ENCODE measurements at places on chromosomes 6 and 20.

DNA sequence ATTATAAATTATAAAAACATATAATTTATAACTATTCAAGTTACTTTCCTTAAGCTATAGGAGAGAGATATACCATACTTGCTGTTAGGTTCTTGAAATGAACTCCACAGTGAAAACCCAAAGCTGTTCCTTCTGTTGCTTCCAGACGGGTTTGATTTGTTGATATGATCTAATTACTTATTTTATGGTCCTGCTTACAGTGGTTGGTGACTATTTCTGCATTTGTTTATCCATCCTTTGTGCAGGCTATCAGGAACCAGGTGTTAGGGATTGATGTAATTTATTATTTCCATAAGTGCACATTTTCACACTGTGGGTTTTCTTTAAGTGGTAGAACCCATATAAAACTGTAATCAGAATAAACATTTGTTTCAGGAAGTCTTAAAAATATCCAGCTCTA is 167.1 kb downstream of the KIF6 start:
- DNase-seq = no peak

GRCh38 chr6:170433163-170434116 is 119.7 kb downstream of the PSMB1 start:
- no peak for DNase-seq

- DNase-seq = no peak
Observed at GRCh38 chr6:105596284-105596755, 193.4 kb upstream of the PREP start.

- DNase-seq = no peak
Observed at GRCh38 chr6:16825784-16826183, 64.5 kb upstream of the ATXN1 start.

- DNase-seq = no peak
Observed at GRCh38 chr6:68635706-68636513, 828 bp downstream of the ADGRB3 start.

GRCh38 chr6:119250036-119250435 is 99.5 kb downstream of the MAN1A1 start:
- no peak for DNase-seq

DNA sequence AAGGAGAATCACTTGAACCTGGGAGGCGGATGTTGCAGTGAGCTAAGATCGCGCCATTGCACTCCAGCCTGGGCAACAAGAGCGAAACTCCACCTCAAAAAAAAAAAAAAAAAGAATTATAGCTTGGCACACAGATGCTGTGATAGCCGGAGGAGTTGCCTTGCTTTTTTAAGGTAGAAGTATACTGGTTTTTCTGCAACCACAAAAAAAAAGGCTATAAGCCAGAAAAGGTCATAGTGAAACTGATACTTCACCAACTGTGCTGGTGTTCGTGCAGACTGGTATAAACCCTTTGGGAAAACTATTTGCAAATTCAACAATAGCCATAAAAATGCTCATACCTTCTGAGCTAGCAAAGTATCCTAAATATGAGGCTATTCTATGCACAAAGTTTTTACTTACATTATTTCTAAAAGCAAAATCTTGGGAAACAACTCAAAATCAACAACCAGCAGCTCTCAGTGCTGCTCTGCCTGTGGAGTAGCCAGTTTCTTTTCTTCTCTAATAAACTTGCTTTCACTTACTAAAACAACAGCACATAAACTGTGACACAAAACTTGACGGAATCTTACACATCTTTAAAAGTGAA is 44.0 kb downstream of the B4GALT5 start:
- no peak for DNase-seq

- DNase-seq = no peak
Observed at GRCh38 chr6:14665827-14666724, 548.5 kb downstream of the CD83 start.

GRCh38 chr20:561437-562231 is 18.0 kb upstream of the CSNK2A1 start:
- DNase-seq = peak; percentile 63

GRCh38 chr6:31473780-31474761 is 23.9 kb upstream of the MICB start:
- no peak for DNase-seq

DNA sequence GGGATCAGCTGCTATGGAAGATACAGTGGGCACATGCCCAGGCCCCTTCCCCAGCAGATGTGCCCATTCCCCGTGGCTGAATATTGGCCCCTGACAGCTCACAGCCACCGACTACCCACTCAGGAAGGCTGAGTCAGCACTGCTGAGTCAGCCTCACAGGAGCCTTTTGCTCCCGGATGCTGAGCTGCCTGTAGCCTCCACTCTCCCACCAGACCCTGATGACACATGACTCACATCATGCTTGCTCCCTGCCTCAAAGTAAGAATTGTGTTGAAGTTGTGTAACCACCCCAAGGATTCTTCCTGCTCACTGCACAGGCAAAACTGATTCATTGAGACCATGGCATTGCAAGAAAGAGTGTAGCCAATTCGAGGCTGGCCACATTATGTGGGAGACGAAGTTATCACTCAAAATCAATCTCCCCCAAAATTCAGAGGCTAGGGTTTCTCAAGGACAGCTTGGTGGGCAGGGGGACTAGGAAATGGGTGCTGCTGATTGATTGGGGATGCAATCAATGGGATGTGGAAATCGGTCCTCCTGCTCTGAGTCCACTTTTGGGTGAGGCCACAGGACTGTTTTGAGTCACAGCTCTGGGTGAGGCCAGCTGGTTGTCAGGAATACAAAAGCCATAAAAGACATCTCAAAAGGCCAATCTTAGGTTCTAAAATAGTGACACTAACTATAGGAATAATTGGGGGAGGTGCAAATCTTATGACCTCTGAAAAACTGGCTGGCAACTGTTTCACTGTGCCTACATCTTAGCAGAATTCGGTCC is 556.6 kb upstream of the CDH4 start:
- DNase-seq = no peak

- no peak for DNase-seq
Observed at GRCh38 chr20:53826597-53827291, 233.1 kb upstream of the ZNF217 start.

- DNase-seq = no peak
Observed at GRCh38 chr6:146297815-146298214, 245.8 kb upstream of the RAB32 start.

- no peak for DNase-seq
Observed at GRCh38 chr20:53226826-53227225, 254.7 kb downstream of the TSHZ2 start.

DNA sequence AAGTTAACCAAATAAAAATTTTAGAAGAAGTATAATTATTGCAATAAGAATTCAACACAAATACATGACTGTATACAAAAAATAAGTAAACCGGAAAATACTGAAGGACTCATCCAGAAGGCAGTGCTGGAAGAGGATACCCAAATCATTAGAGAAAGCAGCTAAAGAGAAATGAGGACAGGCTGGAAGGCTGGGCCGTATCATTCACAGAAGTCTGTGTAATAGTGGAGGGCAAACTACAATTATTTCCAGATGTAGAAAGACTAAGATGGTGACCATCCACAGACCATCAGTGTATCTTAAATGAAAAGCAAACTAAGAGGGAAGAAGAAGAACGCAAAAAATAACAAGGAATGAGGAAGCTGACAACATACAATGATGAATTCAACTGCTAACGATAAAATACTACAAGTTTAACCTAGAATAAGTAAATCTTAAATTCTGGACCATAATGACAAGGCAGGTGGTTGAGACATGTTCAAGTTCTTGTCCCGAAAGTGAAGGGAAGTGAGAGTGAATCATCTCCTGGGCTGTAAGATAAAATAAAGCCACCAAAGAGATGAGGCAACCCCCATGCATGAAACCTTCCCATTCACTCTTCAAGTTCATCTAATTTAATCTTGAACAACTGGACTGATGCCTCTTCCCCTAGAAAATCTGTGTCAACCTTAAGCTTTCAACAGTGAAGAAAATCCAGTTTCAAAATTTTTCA is 71.5 kb downstream of the SLC23A2 start:
- DNase-seq = no peak

- DNase-seq = no peak
Observed at GRCh38 chr6:53441761-53442160, 93.0 kb upstream of the ELOVL5 start.

DNA sequence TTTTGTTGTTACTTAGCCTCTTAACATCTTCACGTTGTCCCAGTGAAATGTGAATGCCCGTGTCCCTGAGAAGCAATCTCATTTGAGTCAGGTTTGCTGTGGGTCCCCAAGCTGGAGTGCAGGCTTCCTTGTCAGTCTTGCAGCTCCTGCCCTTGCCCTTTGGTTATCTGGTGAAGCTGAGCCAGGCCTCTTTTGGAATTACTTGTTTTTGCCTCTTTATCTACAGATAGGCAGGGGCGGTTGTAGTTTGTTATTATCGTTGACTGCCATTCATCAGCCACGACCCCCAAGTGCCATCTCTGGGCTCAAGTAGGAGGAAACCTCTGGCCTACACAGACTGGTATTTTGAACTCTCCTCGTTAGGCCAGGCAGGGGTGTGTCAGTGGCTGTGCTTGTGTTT is 2.2 kb downstream of the TMEM14C start:
- no peak for DNase-seq

GRCh38 chr20:45338121-45339030 is 9.8 kb downstream of the SDC4 start:
- DNase-seq = no peak

DNA sequence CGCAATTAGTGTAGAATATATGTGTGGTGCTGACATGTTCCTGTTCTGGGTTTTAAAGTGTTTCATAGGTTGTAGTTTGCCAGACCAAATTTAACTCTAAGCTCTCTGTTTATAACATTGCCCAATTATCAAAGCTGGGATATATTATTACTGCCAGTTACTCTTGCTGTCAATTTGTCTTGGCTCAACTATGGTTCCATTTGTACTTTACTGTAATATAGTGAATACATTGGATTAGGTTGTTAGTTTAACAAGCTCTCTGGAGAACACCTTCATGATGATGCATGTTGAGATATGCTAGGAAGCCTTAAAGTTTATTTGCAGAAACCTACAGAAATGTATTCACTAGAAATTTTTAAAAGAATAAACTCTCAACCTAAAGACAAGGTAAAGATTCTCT is 259.6 kb downstream of the ZFAND3 start:
- DNase-seq = no peak

DNA sequence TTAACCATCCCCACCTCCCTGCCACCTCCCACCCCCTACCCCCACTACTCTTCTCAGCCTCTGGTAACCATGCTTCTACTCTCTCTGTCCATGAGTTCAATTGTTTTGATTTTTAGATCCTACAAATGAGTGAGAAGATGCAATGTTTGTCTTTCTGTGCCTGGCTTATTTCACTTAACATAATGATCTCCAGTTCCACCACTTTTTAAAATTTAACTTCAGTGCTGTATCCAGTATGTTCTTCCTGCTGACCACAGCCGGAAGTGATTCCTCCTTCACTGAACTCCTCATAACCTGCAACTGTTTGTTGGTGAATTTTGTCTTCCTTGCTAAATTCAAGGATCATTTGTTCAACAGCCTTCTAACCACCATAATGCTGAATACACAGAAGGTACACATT is 3.9 kb downstream of the MAP7 start:
- no peak for DNase-seq

- no peak for DNase-seq
Observed at GRCh38 chr6:111951497-111952085, 78.3 kb upstream of the FYN start.

DNA sequence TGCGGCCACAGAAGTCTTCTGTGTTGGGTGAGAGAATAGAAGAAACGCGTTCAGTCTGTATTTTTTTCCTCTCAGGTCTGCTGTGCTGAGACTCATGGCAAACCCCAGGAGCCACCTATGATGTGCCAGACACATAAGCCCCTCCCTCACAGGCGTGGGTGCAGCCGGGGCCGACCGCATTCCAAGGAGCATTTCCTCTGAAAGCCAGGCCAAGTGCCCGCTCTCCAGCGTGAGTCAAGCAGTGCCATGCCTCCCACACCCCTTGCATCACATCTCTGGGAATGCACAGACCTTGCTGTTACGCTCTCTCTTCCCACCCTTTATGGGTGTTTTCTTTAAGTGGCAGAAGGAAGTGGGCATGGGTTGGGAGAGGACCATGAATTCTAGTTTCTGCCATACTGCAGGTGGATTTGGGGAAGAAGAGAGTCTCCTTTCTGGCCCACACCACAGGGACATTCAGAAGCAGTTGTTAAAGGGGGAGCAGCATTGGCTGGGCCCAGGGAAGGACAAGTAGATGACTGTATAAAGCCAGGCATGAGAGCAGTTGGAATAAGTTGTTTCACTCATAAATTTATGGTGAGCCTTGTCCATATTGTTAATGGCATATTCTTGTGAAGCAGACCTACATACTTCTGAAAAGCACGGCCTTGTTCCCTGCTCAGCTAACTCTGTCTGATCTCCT is 37.1 kb upstream of the TFAP2A start:
- DNase-seq = no peak

DNA sequence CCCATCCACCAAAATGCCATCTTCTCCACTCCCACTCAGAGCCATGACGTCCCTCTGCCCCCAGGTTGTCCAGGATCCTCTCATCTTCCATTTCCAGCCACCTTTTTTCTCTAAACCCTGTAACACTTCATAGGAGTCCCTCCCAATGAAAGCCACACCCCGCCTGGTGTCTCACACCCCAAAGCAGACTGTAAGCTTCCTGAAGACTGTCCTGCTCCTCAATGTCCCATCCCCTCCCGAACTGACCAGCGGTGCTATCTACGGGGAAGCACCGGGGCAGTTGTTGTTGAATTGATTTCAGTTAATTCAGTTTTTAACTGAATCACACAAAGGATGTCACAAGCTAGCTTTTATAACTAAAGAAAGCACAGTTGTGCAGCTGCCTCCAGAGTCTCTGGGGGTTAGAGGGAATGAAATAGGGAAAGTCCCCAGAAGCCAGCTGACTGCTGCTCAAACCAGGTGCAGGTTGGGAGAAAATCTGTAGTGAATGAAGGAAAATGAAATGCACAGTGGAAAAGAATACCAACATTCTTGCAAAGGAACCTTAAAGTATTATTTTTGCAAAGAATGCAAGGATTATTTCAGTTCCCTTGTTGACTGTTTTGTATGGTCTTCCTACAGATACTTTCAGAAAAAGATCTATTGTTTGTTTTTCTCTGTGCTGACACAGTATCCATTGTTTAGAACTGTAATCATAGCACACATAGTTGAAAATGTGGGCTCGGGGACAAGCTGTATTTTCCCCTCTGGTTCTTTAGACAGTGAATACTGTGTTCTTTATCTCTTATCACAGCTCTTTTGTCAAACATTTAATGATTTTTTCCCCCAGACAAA is 222.6 kb upstream of the QKI start:
- DNase-seq = peak; percentile 43

GRCh38 chr6:87897663-87898062 is 150.0 kb upstream of the SPACA1 start:
- DNase-seq = no peak

GRCh38 chr20:58523971-58524315 is 8.7 kb upstream of the APCDD1L start:
- no peak for DNase-seq

- DNase-seq = no peak
Observed at GRCh38 chr20:8601542-8601912, 467.4 kb upstream of the PLCB4 start.
